ENCODE measurements at places on chromosomes 7 and 10.

GRCh38 chr10:127890216-127890615 is 2.5 kb downstream of the CLRN3 start:
- no peak for DNase-seq

GRCh38 chr7:117531595-117532244 is 51.9 kb downstream of the CFTR start:
- no peak for DNase-seq

DNA sequence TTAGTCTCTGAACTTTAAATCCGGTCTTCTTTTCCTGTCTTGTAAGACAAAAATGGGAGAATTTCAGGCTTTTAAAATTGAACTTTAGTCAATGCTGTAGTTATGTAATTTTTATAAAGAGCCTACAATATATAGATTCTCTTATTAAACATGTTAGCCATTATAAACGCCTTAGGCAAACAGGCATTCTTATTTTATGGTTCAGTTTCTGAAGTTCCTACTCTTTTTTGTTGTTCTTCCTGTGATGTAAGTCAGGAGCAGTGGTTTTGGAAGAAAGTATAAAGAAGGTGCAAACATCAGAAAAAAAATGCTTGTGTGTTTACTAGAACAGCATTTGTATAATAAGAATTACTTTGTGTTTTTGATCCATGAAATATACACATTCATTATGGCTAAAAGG is 41.6 kb downstream of the BICC1 start:
- DNase-seq, result no peak

DNA sequence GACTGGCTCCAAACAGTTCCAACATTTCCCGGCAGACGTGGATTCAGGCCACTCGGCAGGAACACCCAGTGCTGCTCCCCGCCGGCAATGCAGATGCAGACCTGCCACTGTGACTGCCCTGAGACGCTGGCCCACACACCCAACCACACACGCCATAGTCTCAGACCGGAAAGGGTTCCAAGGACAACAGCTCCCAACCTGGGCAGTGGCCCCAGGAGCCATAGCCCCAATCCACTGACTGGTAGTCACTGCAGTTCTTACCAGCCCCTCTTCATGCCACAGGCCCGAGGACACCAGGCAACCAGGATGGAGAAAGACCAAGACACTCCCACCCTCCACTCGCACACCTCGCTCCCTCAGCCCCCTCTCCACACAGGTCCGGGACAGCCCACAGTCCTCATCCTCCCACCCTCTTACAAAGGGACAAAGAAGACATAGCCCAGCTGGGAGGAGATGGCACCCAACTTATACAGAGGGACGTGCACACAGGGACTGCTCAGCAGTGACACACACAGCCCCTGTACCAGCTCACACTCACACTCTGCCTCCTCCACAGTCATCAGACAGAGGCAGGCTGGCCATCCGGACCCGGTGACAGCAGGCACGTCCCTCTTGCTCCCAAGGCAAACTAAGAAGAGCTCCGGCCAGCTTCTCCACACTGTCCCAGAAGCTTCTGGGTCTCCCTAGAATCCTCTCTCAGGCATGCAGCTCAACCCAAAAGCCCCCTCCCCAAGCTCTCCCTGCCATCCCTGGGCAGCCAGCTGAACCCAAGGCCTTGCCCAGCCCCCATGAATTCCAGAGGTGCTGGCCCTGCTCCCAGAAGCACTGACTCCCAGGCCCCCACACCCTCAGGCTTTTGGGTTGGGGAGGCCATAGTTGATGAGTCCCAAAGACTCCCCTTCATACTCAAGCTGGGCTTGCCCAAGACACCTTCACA is 24.8 kb downstream of the KCNH2 start:
- DNase-seq, result no peak

DNA sequence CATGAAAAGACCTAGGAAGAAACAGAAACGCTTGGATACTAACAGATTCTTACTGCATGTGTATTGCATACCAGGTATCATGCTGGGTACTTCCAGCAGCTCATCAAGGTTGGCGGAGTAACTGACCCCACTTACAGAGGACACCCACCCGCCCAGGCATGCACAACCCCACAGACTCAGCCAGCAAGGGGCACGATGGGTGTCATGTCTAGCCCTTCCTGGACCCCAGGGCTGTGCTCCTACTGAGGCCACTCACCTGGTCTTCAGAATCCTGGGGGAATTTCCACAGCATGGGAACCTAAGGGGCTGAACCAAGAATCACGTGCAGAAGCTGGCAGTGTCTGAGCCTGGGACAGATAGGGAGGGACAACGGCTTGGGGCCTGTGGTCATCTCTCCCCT is 134.1 kb upstream of the ZNF32 start:
- no peak for DNase-seq

- DNase-seq, result no peak
These were observed 51.5 kb downstream of the COA1 start for GRCh38 chr7:43677864-43678263.

DNA sequence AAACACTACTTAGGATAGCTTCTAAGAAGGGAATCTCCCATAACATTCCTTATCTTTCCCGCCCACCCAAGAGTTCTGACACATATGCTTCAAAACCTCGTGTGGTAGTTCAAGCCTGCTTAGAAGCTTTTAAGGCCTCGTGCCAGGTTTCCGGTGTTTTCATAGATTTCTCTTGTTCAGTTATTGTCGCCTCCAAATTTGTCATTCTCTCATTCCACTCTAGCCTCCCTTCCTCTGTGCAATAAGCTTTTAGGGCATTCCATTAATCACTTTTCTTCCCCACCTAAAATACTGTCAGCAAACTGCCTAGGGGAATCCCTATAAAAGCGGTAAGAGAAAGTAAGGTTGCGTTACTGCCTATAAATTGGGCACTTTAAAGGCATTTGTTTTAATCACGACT is 718 bp upstream of the BPGM start:
- DNase-seq, result no peak

GRCh38 chr7:18520450-18521235 is 25.1 kb downstream of the HDAC9 start:
- DNase-seq, result no peak

GRCh38 chr10:11223081-11223480 is 205.4 kb downstream of the CELF2 start:
- DNase-seq, result no peak

GRCh38 chr10:131168238-131168875 is 143.2 kb downstream of the TCERG1L start:
- no peak for DNase-seq

- no peak for DNase-seq
These were observed 291.6 kb upstream of the MKI67 start for GRCh38 chr10:128417826-128418225.

GRCh38 chr10:43855667-43856210 is 207.1 kb upstream of the ZNF32 start:
- DNase-seq, result no peak

GRCh38 chr7:72267291-72267800 is 144.8 kb downstream of the CALN1 start:
- DNase-seq, result no peak

DNA sequence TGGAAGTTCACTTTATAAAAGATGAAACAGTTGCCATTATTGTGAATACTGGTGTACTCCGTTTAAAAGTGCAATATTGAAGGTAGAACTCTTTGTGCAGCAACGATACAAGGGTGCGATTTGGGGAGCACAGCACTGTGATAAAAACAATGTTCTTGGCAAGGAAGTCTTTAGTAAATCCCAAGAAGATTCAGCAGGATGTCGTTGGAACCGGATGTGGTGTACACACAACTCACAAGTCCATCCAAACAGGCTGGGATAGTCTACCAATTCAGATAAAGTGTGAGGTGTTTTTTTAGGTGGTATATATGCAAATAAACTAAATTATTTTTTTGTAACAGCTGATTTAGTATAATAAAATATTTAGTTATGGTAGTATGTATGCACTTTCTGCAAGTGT is 46.7 kb downstream of the ZNF777 start:
- no peak for DNase-seq

- no peak for DNase-seq
These were observed 352.2 kb downstream of the TFEC start for GRCh38 chr7:115678086-115678982.

- DNase-seq, result no peak
These were observed 201.3 kb downstream of the SLC25A13 start for GRCh38 chr7:96120445-96121225.
